ENCODE measurements at places on chromosomes 1 and 21. TPM values are rescaled to one million over a fixed set of nuclear protein-coding genes. Genes with fewer than 3 reads are reported as not detected.
A peak's percentile ranks its signal among the peaks of the same experiment; 100 is the strongest.

The JUN gene
- polyA plus RNA-seq, result 109 TPM

DNA sequence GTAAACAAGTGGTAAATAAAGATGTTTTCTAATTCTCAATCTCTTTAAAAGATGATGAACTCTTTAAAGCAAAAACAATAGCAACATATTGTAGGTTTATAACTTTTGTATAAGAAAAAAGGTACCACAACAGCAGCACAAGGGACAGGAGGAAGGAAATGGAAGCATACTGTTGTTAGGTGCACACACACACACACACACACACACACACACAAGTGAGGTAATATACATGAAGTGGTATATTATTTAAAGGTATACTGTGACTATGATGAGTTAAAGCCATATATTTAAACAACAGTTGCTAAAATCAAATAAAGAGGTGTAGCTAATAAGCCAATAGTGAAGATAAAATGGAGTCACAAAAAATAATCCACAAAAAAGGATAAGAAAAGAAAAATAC lies 20.0 kb downstream of the PPP1R15B start:
- DNase-seq, result no peak

The GPR52 gene
- polyA plus RNA-seq, result not detected

The TSPAN2 gene
- 0.15 TPM for polyA plus RNA-seq

- DNase-seq, result peak; percentile 33
These were observed 105.6 kb downstream of the LRRC7 start for GRCh38 chr1:69673321-69673720.

The ZYG11A gene
- polyA plus RNA-seq, result 1.3 TPM

GRCh38 chr1:147109041-147109440 lies 63.2 kb downstream of the PRKAB2 start:
- no peak for DNase-seq

The CD101 gene
- polyA plus RNA-seq, result 1.7 TPM

DNA sequence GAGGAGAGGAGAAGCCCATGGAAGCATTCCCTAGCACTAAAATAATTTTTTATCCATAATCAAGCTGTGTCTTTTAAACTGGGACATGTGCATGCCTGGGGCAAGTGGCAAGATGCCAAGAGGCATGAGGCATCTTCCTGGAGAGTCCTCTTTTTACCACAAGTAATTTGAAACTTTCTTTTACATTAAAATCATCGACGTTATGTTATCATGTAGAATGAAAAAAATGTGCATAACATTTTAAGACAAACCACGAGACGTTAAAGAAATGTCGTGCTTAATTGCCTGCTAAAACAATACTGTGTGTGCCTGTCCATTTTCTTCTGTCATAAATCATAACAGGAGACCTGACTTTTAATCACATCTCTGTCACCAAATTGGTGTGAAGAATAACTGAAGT lies 1.5 kb downstream of the STYXL2 start:
- DNase-seq, result no peak

DNA sequence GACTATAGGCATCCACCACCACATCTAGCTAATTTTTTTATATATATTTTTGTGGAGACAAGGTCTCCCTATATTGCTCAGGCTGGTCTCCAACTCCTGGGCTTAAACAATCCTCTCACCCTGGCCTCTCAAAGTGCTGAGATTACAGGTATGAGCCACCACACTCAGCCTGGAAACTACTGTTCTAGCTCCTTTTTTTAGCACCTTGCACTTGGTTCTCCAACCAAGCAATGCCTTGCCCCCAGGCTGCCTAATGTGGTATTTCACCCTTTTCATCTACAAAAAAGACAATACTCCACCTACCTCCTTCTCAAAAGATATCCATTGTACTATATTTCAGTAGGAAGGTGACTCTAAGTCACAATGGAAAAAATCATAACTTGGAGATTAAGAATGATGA lies 6.7 kb downstream of the ARNT start:
- no peak for DNase-seq

The ZNF648 gene
- polyA plus RNA-seq, result not detected

DNA sequence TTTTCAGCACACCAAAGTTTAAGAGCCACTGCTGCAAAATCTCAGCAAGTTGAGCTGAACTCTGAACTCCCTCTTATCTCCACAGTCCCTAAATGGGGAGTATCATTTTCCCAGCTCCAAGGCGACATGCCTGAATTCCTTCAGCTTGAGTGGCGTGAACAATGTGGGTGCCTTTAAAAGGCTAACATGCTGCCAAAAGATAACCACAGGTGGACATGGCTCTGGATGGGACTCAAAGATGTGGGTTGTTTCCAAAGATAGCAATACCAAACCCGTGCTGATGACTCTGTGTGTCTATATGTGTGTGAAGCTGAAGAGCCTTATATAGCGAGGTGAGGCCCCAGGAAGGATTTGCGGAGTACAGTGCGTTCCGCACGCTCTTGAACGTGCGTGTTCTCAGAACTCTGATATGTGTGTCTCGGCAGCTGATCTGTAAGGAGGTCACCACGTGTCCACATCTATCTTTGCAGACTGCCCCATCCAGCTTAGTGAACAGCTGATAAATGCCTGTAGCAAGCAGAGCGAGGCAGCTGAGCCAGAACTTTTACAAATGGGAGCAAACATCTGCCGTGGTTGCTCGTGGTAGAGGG lies 189.2 kb downstream of the DYRK1A start:
- DNase-seq, result no peak

- DNase-seq, result no peak
These were observed 43.0 kb downstream of the ATP6V1G3 start for GRCh38 chr1:198497326-198498102.

- no peak for DNase-seq
These were observed 12.7 kb upstream of the AIM2 start for GRCh38 chr1:159089184-159089791.

DNA sequence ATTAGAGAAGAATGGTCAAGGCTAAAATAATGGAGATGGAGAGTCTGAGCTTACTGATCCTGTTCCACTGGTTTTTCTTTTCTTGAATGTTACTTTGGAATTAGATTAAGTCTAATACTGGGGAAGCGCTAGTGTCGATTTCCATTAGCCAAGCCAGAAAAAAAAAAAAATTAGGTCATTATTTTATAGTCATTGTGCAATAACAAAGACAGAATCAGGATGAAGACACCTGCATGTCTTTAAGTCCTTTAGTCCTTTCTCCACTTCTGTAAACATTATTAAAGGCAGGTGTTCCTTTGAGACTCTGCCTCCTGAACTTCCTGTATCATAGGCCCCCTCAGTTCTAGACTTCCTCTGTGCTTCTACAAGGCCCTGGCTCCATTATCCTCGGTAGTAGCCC lies 42.8 kb downstream of the MYSM1 start:
- DNase-seq, result no peak

- DNase-seq, result peak; percentile 66
These were observed 54.7 kb downstream of the NDUFS5 start for GRCh38 chr1:39080831-39081270.

GRCh38 chr1:101242324-101243050 lies 5.7 kb downstream of the S1PR1 start:
- DNase-seq, result no peak

The GLIS1 gene
- 0.44 TPM for polyA plus RNA-seq

DNA sequence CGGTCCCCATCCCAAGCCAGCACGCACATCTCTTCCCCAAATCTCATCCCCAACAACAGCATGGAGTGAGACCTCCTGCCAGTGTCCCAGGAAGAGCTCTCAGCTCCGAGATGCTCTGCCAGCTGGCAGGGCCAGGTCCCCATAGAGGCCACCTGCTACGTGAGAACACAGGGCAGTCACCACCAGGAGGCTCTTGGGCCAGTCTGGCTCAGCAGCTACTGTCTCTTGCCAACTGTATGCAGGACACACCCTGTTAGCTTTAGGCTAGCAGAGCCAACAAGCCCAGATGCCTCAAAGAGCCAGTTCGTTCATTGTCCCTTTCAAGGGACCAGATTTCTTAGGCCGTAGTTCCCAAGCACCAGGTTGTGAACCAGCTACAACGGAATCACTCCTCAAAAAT lies 36.9 kb downstream of the FBXO2 start:
- DNase-seq, result no peak

All from brain (organoid and tissue), 16 donors.